ENCODE measurements at places on chromosomes 7 and 10.

DNA sequence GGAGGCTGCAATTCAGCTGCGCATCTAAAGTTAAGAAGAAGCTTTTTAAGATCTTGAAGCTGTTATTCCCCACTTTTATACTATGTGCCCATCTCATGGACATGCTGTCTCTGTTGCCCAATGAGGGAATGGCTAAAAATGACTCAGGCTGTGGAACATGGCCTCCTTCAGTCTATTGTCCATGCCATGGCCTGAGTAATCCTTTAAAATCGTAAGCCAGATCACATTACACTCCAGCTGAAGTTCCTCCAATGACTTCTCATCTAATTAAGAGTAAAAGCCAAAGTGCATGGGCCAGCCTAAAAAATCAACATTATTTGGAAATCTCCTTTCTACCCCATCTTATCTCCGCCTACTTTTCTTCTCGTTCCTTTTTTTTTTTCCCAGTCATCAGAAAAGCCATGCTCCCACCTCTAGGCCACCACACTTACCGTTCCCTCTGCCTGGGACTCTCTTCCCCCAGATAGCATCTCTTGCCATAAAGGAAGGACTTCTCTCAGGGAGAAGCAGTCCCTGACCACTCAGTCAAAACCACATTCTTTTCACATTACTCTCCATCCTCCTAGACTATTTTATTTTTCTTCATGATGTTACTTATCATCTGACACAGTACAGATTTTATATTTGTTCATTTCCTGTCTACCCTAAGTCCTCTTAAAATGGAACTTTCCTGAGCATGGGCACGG is 337.4 kb downstream of the PRPF18 start:
- no peak for DNase-seq

DNA sequence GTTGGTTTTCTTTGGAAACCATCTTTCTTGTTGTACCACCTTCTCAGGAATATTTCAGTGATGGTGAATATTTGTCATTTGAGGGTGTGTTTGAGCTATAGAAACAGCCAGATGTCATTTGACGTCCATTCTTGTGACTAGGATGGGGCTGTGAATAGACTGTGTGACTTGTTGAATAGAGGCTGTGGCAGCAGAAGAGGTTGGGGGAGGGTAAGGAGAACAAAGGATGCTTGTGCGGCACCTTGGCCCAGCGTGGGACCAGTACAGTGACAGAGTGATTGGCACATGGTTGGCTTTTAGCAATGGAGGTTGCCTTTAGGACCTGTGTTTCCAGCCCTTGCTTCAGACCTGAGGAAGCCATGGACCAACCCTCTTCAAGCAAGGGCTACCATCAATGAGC is 11.3 kb downstream of the DMBT1 start:
- DNase-seq, result no peak

DNA sequence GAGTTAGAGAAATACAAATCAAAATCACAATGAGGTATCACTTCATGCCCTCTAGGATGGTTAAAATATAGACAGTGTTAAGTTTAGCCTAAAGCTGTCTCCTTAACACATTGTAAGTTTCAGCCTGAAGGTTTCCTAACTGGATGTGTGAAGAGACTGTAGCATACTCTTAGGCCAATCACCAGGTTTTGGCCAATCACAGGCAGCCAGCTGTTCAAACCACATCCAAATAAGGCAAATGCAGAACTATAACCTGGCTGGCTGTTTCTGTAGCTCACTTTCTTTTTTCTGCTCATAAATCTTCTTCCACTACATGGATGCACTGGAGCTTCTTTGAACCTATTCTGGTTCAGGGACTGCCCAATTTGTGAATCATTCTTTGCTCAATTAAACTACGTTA is 19.7 kb downstream of the ESYT2 start:
- no peak for DNase-seq

DNA sequence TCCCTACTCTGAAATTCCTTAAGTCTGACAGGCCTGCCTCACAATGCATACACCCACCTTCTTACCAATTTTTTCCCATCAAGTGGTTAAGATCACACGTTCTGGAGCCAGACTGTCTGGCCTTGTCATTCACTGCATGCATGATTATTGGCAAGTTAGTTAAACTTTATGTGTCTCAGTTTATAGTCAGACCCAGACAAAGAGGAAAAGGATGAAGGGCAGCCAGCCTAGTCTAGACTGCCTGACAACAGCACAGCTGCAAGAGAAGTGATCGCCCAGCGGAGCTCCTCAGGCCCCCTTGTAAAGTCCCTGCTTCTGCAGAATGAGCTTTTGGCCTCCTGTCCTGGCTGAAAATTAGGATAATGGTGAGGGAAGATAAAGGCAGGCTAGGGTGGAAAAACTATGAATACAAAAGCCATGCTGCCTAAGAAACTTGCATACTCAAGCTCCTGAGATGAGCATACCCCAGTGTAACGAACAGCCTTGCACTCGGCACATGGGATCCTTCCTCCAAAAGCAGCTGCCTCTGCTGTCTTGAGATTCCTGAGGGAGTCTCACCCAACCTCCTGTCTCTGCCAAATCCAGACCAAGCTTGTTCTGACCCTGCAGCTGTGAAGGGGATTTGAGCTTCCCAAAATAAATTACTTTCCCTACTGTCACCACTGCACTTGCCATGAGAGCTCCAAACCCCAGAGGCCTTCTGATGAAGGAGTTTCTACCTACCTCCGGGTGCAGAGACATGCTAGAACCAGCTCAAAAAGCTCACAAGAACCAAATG is 26.7 kb upstream of the MRLN start:
- no peak for DNase-seq

- no peak for DNase-seq
Measured at GRCh38 chr10:20334559-20334958, 518.3 kb downstream of the PLXDC2 start.

- no peak for DNase-seq
Measured at GRCh38 chr7:139118805-139119485, 9.4 kb upstream of the ZC3HAV1 start.

DNA sequence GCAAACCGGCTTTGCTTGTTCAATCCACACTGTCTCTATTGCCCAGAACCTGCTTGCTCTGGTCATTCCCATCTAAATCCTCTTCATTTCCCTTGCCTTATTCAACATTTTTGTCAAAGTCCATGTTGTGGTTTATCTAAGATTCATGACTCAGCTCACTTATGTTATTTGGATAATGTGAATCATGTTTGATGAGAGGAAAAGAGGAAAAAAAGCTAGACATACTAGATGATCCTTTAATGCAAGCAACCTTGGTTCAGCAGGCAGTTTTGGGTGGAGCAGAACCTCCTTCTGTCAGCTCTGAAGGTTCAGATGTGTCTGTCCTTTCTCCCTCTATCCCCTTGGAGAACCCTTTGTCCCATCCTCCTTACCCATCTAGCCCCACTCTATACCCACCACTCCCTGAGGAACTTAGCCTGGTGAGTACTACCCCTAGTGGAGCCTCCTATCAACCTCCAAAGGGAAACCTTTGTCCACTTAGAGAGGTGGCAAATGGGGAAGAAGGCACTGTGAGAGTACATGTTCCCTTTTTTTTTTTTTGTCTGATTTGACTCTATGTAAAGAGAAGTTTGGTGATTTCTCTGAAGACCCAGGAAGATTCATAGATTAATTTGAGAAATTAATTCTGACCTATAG is 2.1 kb upstream of the SAMD9L start:
- no peak for DNase-seq

DNA sequence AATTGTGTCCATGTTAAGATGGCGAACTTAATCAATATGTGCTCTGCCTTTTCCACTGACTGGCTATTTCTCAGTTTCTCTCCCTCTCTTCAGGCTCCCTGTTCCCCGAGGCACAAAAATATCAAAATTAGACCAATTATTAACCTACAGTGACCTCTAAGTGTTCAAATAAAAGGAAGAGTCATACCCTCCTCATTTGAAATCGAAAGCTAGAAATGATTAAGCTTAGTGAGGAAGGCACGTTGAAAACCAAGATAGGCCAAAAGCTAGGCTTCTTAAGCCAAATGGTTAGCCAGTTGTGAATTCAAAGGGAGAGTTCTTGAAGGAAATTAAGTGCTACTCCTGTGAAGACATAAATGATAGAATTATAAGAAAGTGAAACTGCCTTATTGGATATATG is 81.1 kb upstream of the MBL2 start:
- DNase-seq, result no peak

GRCh38 chr10:62057359-62057758 is 155.9 kb downstream of the ARID5B start:
- DNase-seq, result no peak

DNA sequence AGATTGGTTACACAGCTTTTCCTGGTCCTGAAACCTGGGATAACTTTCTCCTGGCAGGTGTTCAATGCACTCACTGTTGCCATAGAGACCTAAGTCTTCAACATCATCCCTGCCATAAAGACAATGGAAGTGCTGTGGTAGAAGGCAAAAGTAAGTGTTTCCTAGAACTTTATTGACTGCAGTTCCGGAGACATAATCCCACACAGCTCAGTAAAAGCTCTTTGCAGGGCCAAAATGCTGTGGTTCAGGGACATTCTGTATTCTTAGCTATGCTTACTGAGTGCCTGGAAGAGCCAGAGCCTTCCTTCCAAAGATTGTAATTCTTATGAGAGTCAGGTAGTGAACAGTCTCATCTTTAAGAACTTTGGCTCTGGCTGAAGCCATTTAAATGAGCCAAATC is 5.3 kb downstream of the WIPF3 start:
- no peak for DNase-seq

DNA sequence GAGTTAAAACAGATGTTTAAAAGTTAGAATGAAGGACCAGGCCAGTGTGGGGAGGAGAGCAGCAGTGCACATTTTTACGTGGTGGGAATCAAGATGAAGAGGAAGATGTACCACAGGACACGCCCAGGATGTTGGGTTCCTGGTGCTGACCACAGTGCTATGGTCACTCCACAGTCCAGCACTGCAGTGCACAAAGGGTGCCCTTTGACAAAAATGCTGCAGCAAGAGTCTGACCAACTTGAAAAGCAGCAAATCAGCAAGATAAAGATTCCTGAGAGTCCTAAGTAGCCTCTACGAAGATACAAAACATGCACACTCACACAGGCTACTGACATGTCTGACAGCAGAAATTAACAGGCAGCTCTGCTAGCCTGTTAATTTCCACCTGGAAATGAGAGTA is 107.1 kb downstream of the PIP4K2A start:
- no peak for DNase-seq

- no peak for DNase-seq
Measured at GRCh38 chr10:99531696-99532593, 797 bp upstream of the NKX2-3 start.

GRCh38 chr10:112799726-112800510 is 150.1 kb upstream of the TCF7L2 start:
- no peak for DNase-seq

GRCh38 chr7:5679813-5680473 is 101.5 kb downstream of the RNF216 start:
- no peak for DNase-seq

DNA sequence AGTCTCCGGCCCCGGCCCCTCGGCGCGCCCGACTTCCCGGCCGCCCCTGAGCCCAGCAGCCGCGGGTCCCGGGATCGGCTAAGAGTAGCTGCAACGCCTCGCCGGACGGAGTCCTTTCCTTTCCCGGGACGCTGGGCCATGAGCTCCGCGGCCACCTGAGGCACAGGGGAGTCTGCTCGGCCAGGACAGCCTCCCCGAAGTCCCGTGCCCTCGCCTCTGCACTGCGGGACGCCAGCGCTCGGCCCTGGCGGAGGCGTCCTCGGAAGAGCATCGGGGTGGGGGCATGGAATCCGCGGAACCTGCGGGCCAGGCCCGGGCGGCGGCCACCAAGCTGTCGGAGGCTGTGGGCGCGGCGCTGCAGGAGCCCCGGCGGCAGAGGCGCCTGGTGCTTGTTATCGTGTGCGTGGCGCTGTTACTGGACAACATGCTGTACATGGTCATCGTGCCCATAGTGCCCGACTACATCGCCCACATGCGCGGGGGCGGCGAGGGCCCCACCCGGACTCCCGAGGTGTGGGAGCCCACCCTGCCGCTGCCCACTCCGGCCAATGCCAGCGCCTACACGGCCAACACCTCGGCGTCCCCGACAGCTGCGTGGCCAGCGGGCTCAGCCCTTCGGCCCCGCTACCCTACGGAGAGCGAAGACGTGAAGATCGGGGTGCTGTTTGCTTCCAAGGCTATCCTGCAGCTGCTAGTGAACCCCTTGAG is 502 bp downstream of the SLC18A3 start:
- DNase-seq, result no peak

GRCh38 chr7:12403287-12404181 is at the start of gene VWDE:
TSS of gene VWDE (minus strand) at chr7:12403865. CDS start at chr7:12403716, 149 bp downstream.
- no peak for DNase-seq
